ENCODE measurements at places on chromosomes 7 and 10. TPM values are rescaled to one million over a fixed set of nuclear protein-coding genes. Genes with fewer than 3 reads are reported as not detected.

- H3K27me3 ChIP-seq: no peaks in the 10 kb centered on the region
- DNase-seq: no peak
- H3K4me3 ChIP-seq: no peak overlapping the region
- no peaks in the 10 kb centered on the region for H3K36me3 ChIP-seq
- no peaks in the 10 kb centered on the region for H3K4me1 ChIP-seq
These were observed 20.1 kb upstream of the FAM170B start for GRCh38 chr10:49153971-49154370.

The OR2A1 gene
- total RNA-seq: not detected

The GHRHR gene
- not detected for total RNA-seq

GRCh38 chr10:29257106-29257783, 31.6 kb upstream of the LYZL1 start:
- no peak for DNase-seq
- no peaks in the 10 kb centered on the region for H3K4me1 ChIP-seq
- no peak overlapping the region for H3K27ac ChIP-seq
- no peaks in the 10 kb centered on the region for H3K27me3 ChIP-seq
- H3K4me3 ChIP-seq: no peak overlapping the region
- no peaks in the 10 kb centered on the region for H3K36me3 ChIP-seq

- no peaks in the 10 kb centered on the region for H3K36me3 ChIP-seq
- H3K27ac ChIP-seq: no peak overlapping the region
- DNase-seq: no peak
These were observed 50.0 kb upstream of the FAM20C start for GRCh38 chr7:142248-142941.

- H3K4me3 ChIP-seq: peak overlapping the region; percentile 57
- no peaks in the 10 kb centered on the region for H3K4me1 ChIP-seq
- H3K27ac ChIP-seq: peak overlapping the region; percentile 59
- DNase-seq: no peak
These were observed 9.4 kb upstream of the EPHB4 start for GRCh38 chr7:100836812-100837098.

GRCh38 chr7:78895393-78895792, 558.1 kb downstream of the MAGI2 start:
- H3K4me1 ChIP-seq: no peaks in the 10 kb centered on the region
- DNase-seq: no peak
- no peaks in the 10 kb centered on the region for H3K27me3 ChIP-seq
- H3K36me3 ChIP-seq: no peaks in the 10 kb centered on the region
- H3K4me3 ChIP-seq: no peak overlapping the region

GRCh38 chr10:13648425-13648824, 61.7 kb downstream of the PRPF18 start:
- no peaks in the 10 kb centered on the region for H3K27me3 ChIP-seq
- H3K4me1 ChIP-seq: peaks cover 7% of the 10 kb centered on the region
- H3K27ac ChIP-seq: no peak overlapping the region
- no peaks in the 10 kb centered on the region for H3K36me3 ChIP-seq
- DNase-seq: peak; percentile 19

DNA sequence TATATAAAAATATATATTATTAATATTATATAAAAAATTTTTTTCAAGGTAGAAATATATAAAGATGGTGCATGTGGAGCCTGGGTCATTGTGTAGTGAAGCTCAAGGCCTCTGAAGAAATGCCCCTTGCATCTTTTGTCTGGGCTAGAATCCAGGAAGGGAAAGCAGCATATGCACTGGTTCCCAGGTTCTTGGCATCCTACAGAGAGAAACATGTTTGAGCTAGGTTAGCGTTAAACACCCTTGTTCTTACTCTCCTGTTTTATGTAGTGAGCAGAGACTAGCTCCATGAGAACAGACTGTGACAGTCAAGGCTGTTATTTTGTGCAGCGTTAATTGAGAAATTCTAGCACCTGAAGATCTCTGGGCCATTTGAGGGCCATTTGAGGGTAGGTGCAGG, 116.1 kb downstream of the POM121L12 start:
- no peaks in the 10 kb centered on the region for H3K4me1 ChIP-seq
- no peaks in the 10 kb centered on the region for H3K36me3 ChIP-seq
- DNase-seq: no peak
- H3K4me3 ChIP-seq: no peak overlapping the region
- H3K27me3 ChIP-seq: no peaks in the 10 kb centered on the region
